Bladder microvascular endothelial cell (primary cell): ENCODE measurements at places on chromosomes 13 and 19. TPM values are rescaled to one million over a fixed set of nuclear protein-coding genes. Genes with fewer than 3 reads are reported as not detected.

Gene ACP7
- total RNA-seq = 0.06 TPM in 1 of 2 replicates, not detected in the other

Gene MYO1F
- total RNA-seq = 0.13 and 0.16 TPM in 2 replicates

Gene ERICH6B
- total RNA-seq = not detected in 2 replicates

Gene PTPRS
- 2.8 and 28.1 TPM in 2 replicates for total RNA-seq

Gene PGLYRP1
- total RNA-seq = not detected in 2 replicates

Gene IFI30
- total RNA-seq = 4.4 and 5.7 TPM in 2 replicates

Gene IFNL1
- not detected in 2 replicates for total RNA-seq

Gene CRX
- total RNA-seq = under 0.01 TPM in 1 of 2 replicates, not detected in the other

Gene PSG2
- not detected in 2 replicates for total RNA-seq

Gene LILRB4
- total RNA-seq = not detected in 2 replicates

Gene OLFM2
- total RNA-seq = 1.6 and 2.6 TPM in 2 replicates

Gene NCAN
- not detected in 2 replicates for total RNA-seq

Gene ZNF302
- total RNA-seq = 7.4 and 20.2 TPM in 2 replicates

Gene GRIN3B
- 0.50 and 0.97 TPM in 2 replicates for total RNA-seq

Gene GTF2F2
- 14.2 and 26.0 TPM in 2 replicates for total RNA-seq

Gene TTC9B
- not detected in 2 replicates for total RNA-seq

Gene EFNA2
- total RNA-seq = 0.19 TPM in 1 of 2 replicates, not detected in the other

Gene CBARP
- 0.81 and 3.0 TPM in 2 replicates for total RNA-seq

Gene SYNE4
- total RNA-seq = 0.06 TPM in 1 of 2 replicates, not detected in the other

Gene CD70
- total RNA-seq = 0.25 TPM in 1 of 2 replicates, not detected in the other

Gene PSG3
- total RNA-seq = 0.13 and 0.16 TPM in 2 replicates

Gene RAB3A
- 0.16 and 0.94 TPM in 2 replicates for total RNA-seq

Gene ZNF536
- total RNA-seq = not detected in 2 replicates

Gene RUBCNL
- total RNA-seq = not detected in 2 replicates

Gene C13orf46
- total RNA-seq = 0.16 and 0.76 TPM in 2 replicates

Gene HS6ST3
- 0.06 TPM in 1 of 2 replicates, not detected in the other for total RNA-seq

Gene ZNF490
- 3.2 and 9.9 TPM in 2 replicates for total RNA-seq

Gene PRTN3
- not detected in 2 replicates for total RNA-seq

Gene KXD1
- total RNA-seq = 50.8 and 53.6 TPM in 2 replicates

Gene ZNF665
- 1.6 and 2.3 TPM in 2 replicates for total RNA-seq

Gene ZNF480
- total RNA-seq = 4.9 and 6.7 TPM in 2 replicates

Gene ZNF492
- 0.57 and 0.65 TPM in 2 replicates for total RNA-seq

Gene KLK4
- total RNA-seq = not detected in 2 replicates

Gene UBE2L5
- not detected in 2 replicates for total RNA-seq

Gene ASPDH
- 0.19 TPM in 1 of 2 replicates, not detected in the other for total RNA-seq

Gene BEST2
- total RNA-seq = not detected in 2 replicates

Gene MBD3L2
- total RNA-seq = not detected in 2 replicates

Gene PTH2
- total RNA-seq = not detected in 2 replicates

Gene ZNF414
- total RNA-seq = 3.6 and 6.1 TPM in 2 replicates

Gene SMIM24
- total RNA-seq = not detected in 2 replicates
